ENCODE measurements at places on chromosomes 1 and 21. TPM values are rescaled to one million over a fixed set of nuclear protein-coding genes. Genes with fewer than 3 reads are reported as not detected.

GRCh38 chr1:69567652-69568420 lies at the start of gene LRRC7:
Gene LRRC7 (plus strand): TSS chr1:69567922. CDS start chr1:69568640, 718 bp downstream.
- no peak for DNase-seq
- H3K27me3 ChIP-seq = no peaks in the 10 kb centered on the region
- H3K36me3 ChIP-seq = no peaks in the 10 kb centered on the region

GRCh38 chr1:247961791-247962190 lies 3.2 kb upstream of the OR2AK2 start:
- no peaks in the 10 kb centered on the region for H3K27me3 ChIP-seq
- no peak for DNase-seq
- H3K4me1 ChIP-seq = no peaks in the 10 kb centered on the region
- no peak overlapping the region for H3K27ac ChIP-seq

DNA sequence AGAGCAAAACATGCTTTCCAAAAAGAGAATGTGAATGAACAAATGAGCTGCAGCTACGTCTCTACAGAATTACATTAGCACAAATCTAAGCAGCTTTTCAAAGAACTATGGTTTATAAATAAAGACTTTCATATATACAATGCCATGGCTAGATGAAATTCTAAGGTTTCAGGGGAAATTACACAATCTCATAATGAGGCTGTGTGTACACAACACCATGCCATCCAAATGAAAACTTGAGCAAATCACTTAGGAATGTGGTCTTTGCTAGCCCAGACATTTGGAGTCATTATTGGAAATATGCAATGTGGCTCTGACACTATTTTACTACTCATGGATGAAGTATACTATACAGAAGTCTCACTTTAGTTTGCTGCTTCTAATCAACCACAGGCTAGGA lies 37.5 kb downstream of the SPAG17 start:
- DNase-seq = no peak
- H3K4me1 ChIP-seq = no peaks in the 10 kb centered on the region
- H3K36me3 ChIP-seq = no peaks in the 10 kb centered on the region
- H3K4me3 ChIP-seq = no peak overlapping the region
- no peaks in the 10 kb centered on the region for H3K27me3 ChIP-seq
- no peak overlapping the region for H3K27ac ChIP-seq

DNA sequence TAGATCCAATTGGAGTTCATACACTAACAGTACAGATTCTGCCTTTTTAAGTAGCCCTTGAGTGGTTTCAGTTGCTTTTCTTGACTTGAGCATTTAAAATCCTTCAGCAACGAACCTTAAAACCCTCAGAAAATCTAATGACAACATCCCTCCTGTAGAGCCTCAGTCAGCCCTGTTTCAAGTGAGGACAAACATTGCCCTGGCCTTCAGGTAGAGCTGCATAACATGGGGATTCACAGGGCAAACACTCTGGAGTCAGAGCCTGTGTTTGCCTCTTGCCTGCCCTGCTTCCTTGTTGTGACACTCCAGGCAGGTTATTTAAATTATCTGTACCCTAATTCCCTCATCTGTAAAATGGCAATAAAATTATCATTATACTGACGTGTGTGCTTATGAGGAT lies 96.1 kb upstream of the KCNA3 start:
- H3K4me1 ChIP-seq = peaks cover 6% of the 10 kb centered on the region
- no peaks in the 10 kb centered on the region for H3K36me3 ChIP-seq
- H3K27ac ChIP-seq = no peak overlapping the region
- H3K4me3 ChIP-seq = no peak overlapping the region

DNA sequence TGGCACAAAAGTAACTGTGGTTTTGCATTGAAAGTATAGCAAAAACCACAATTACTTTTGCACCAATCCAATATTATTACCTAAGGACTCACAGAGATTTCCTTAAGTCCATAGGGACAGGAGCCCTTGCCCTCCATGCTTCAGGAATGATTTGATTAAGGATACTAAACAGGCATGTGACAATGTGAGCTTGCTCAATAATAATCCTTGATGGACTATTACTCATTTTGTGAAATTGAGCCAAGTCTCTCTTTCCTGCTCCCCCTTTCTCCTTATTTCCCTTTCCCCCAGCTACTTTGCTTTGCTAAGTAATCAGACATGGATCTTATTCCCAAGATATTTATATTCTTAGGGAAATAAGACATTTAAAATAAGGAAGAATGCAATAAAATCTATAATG lies 21.6 kb upstream of the RGL1 start:
- H3K4me1 ChIP-seq = peaks cover 20% of the 10 kb centered on the region
- DNase-seq = no peak
- H3K27ac ChIP-seq = peak overlapping the region; percentile 54
- no peak overlapping the region for H3K4me3 ChIP-seq

DNA sequence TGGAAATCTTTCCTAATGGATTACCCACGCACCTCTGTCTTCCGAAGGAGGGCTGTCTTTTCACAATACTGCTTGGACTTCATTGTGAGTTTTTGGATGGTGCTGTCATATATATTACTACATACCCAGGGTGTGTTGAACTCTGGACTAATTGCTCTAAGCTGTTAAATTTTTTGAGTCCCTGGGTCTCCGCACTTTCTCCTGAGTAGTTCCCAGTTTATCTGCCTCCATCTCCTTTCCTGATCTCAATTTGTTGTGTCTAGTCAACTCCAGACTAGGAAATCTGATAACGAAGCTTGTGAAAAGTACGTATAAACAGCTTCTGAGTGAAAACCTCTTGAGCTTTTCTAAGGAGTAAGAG lies 211.1 kb downstream of the ROR1 start:
- H3K4me3 ChIP-seq = no peak overlapping the region
- H3K4me1 ChIP-seq = no peaks in the 10 kb centered on the region
- H3K36me3 ChIP-seq = no peaks in the 10 kb centered on the region
- H3K27ac ChIP-seq = no peak overlapping the region

- H3K36me3 ChIP-seq = peaks cover 73% of the 10 kb centered on the region
- H3K27ac ChIP-seq = no peak overlapping the region
- DNase-seq = no peak
- H3K4me3 ChIP-seq = no peak overlapping the region
- peaks cover 19% of the 10 kb centered on the region for H3K4me1 ChIP-seq
- H3K27me3 ChIP-seq = no peaks in the 10 kb centered on the region
Measured at GRCh38 chr1:54241364-54241763, 41.4 kb downstream of the MRPL37 start.

DNA sequence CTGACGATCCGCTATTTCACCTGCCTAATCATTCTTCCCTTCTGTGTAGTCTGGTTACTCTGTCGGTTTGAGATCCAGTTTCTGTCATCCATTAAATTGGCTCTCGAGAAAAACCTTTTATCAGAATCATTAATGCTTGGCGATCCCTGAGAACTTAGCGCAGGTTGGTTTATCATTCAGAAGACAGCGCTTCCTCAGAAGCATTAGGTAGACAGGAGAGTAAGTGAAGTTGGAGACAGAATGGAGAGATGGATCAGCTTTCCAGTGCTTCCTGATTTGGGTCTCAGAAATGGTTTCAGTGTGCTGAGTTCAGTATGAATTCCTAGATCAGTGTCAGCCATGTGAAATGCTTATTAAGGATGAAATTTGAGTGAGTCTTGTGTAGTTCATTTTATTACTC lies 1.3 kb downstream of the USP1 start:
- H3K36me3 ChIP-seq = peaks cover 18% of the 10 kb centered on the region
- no peaks in the 10 kb centered on the region for H3K27me3 ChIP-seq
- peak overlapping the region; percentile 97 for H3K4me3 ChIP-seq

DNA sequence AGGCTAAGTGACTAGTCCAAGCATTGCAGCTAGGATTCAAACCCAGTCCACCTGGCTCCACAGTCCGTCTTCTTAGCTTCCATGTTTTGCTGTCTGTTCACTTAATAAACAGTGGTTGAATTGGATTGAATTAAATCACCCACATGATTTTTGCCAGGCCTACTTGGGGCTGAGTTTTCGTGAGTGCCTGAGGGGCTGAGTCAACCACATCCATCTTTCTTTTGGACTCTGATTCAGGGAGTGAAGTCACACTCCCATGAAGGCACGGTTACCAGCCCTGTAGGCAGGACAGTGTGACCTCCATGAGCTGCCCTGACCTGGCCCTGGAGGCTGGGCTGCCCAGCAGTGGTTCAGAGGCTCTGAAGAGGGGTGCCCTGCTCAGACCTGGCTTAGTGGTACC lies 123.7 kb downstream of the ACTL8 start:
- H3K4me1 ChIP-seq = peaks cover 7% of the 10 kb centered on the region
- no peaks in the 10 kb centered on the region for H3K27me3 ChIP-seq
- no peaks in the 10 kb centered on the region for H3K36me3 ChIP-seq
- no peak overlapping the region for H3K4me3 ChIP-seq

DNA sequence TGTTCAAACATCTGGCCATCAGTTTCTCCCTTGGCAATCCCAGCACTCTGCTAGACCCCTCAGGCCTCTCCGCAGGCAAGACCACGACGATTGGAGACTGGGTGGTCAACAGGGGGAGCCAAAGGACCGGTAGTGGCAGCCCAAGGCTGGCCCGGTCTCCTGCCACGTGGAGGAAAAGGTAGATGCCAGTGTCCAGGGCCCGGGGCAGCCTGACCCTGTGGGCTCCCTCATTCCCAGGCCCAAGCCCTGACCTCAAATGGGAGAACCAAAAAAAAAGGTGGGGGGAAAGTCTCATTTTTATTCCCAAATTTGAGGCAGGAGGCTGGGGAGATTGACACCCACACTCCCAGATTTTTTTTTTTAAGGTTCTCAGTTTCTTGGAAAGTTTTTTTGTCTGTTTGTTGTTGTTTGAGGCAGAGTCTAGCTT lies 24.8 kb downstream of the S100A6 start:
- no peaks in the 10 kb centered on the region for H3K36me3 ChIP-seq
- H3K4me1 ChIP-seq = peaks cover 35% of the 10 kb centered on the region
- no peaks in the 10 kb centered on the region for H3K27me3 ChIP-seq
- H3K27ac ChIP-seq = peak overlapping the region; percentile 37
- DNase-seq = no peak
- H3K4me3 ChIP-seq = no peak overlapping the region

- peak overlapping the region; percentile 100 for H3K27ac ChIP-seq
- peaks cover 59% of the 10 kb centered on the region for H3K4me1 ChIP-seq
- H3K4me3 ChIP-seq = peak overlapping the region; percentile 89
- no peak for DNase-seq
- H3K36me3 ChIP-seq = peaks cover 4% of the 10 kb centered on the region
- H3K27me3 ChIP-seq = no peaks in the 10 kb centered on the region
Measured at GRCh38 chr1:40692429-40692895, 958 bp downstream of the NFYC start.

GRCh38 chr1:185017966-185018365 lies 27.4 kb upstream of the RNF2 start:
- H3K4me3 ChIP-seq = no peak overlapping the region
- no peaks in the 10 kb centered on the region for H3K36me3 ChIP-seq
- no peak overlapping the region for H3K27ac ChIP-seq
- H3K27me3 ChIP-seq = no peaks in the 10 kb centered on the region
- no peak for DNase-seq

TNFRSF9 gene
- 0.17 TPM for total RNA-seq

AADACL3 gene
- not detected for total RNA-seq

DUSP12 gene
- 25.8 TPM for total RNA-seq

TLCD4 gene
- total RNA-seq = 8.4 TPM

WDR64 gene
- total RNA-seq = not detected

GJA8 gene
- total RNA-seq = not detected

ANKRD35 gene
- total RNA-seq = 11.1 TPM

Data from esophagus muscularis mucosa (tissue), 4 donors.